CD4-positive, alpha-beta T cell treated with Interferon alpha-2 for 1 hour (primary cell): ENCODE measurements at places on chromosomes 11 and 22.

GRCh38 chr11:124460459-124460858 lies 15.0 kb upstream of the OR8B8 start:
- DNase-seq = no peak

DNA sequence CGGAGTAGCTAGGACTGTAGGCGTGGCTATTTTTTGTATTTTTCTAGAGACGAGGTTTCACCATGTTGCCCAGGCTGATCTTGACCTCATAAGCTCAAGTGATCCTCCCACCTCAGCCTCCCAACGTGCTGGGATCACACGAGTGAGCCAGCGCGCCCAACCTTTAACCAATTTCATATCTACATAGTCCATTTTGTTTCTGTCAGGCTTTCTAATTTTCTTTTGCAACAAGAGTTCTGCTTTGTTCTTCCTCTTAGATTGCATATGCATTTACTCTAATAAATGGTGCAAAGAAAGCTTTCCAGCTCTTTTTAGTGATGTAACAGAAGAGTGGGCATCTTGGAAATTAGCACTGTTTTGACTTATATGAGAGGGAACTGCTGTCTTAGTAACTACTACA lies 13.3 kb downstream of the RTN3 start:
- DNase-seq = no peak

DNA sequence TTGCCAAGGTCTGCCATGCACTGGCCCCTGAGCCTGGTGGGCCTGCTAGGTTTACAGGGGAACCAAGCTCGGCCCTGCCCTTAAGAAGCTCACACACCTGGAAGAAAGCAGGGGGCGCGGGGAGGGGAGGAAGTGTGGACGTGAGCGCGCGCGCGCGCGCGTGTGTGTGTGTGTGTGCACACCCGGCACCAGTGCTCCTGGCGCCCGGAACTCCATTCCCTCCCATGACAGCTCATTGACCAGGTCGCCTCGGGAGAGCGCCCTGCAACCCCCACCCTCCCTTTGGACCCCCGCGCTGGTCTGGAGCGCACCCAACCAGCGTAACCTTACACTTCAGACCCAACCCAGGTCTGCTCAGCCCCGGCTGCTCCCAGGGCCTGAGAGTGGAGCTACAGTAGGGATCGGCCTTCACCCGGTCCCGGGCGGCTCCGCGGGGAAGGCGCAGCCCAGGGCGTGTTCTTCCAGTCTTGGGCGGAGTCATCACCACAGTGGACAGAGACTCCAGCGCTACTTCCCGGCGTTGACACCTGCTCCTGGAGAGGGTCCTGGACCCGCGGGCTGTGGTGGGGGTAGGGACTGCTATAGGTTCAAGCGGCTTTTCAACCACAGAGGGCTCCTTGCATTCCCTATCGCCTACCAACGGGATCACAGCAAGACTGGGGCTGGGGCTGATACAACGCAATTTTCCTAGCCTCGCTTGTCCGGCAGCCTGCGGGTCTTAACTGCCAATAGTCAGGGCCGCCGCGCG lies 1.5 kb downstream of the GALNT18 start:
- no peak for DNase-seq

GRCh38 chr22:29716814-29717545 lies 2.8 kb upstream of the CABP7 start:
- DNase-seq = peak; percentile 14

DNA sequence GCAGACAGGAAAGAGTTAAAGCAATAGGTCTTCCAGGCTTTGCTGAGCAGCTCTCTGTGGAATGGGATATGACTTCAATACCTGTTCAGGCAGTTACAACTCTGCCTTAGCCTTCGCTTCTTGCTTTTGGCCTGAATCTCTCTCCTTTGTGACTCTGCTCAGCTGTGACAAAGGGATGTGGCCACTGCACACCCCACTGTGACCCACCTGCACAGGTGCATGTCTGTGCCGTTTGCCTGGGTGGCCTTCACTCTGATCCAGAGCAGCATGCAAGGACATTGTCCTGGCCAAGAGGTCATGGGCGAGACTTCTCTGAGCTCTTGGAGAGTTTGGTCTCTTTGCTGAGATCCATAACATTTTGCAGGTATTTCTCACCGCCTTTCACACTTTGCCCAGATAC lies 891.3 kb downstream of the BRD1 start:
- DNase-seq = no peak

DNA sequence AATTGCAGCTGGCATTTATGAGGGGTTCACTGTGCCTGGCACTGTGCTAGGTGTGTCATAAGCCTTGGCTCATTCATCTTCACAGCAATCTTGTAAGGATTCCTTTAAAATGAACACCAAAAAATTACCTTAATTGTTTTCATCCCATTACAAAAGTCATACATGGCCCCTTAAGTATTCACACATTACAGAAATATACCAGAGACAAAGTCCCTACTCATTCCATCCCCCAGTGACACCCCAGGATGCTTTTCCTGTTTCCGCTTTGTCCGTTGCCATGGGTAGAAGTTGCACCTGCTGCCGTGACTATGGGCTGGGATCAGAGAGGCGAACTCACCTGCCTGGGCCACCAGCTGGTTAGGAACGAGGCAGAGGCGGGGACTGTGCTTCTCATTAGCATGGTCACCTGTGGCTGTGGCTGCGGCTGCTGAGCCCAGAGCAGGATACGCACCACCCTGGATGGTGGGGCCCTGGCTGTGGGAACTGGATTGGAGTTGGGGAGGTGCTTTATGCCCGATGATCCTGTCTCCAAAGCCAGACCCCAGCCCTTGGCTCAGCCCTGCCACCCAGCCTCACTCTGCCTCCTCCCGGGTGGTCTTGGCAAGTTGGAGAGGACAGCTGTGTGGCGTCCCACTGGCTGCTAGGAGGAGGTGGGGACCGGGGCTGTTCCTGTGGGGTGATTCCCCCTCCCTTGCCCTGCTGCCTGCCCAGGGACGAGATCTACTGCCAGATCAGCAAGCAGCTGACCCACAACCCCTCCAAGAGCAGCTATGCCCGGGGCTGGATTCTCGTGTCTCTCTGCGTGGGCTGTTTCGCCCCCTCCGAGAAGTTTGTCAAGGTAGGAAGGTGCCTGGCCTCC lies 60.8 kb downstream of the MYO7A start:
- no peak for DNase-seq

DNA sequence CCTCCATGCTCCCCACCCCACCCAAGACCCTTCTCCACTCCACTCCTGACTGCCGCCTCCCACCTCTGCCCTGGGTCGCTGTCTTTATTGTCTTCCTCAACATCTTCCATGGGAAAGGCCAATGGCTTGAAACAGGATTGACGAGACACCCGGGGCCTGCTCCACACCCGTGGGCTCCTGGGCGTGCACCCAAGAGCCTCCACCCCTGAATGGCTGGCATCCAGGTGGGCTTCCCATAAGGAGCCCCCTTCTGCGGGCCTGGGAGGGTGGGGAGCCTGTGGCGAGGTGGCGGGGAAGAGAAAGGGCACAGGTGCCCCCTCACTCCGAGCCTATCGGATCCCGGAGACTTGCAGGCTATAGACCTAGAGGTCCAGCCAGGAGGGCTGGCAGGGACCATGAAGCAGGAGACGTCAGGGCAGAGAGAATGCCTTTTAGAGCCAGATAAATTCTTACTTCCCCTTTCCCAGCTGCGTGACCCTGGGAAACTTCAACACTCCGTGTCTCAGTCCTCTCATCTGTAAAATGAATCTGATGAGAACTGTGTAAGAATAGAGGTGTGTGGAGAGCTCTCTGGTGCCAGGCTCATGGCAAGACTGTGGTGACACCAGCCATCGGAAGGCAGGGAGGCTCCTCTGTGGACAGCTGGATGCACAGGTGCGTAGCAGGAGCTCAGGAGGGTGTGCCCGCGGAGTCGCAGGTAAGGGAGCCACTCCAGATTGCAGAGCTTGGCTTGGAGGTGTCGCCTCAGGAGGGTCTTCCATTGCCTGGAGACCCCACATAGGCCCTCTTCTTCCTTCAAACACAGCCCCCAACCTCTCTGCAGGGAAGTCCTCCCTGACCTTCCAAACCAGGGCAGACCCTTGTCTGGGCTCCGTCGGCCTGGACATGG lies 53.9 kb downstream of the SMIM38 start:
- DNase-seq = no peak

DNA sequence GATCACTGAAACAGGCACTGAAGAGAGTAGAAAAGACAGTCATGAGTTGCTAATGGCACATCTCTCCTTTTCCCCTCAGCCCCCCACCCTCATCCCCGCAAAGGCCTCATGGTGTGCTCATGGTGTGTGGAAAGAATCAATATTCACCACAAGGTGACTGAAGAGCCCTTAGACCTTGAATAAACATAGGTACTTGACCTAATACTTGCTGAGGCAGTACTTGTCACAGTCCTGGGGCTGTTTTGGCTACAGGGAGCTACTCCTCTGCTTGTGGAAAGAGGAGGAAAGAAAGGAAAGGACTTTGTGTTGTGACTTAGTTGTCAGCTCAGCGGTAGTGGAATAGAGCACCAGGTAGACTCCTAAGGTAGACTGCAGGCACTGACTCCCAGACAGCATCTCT lies 537.8 kb upstream of the CCDC179 start:
- DNase-seq = no peak
